Kidney capillary endothelial cell (primary cell): ENCODE measurements at places on chromosomes 1 and 21.
A peak's percentile ranks its signal among the peaks of the same experiment; 100 is the strongest.

DNA sequence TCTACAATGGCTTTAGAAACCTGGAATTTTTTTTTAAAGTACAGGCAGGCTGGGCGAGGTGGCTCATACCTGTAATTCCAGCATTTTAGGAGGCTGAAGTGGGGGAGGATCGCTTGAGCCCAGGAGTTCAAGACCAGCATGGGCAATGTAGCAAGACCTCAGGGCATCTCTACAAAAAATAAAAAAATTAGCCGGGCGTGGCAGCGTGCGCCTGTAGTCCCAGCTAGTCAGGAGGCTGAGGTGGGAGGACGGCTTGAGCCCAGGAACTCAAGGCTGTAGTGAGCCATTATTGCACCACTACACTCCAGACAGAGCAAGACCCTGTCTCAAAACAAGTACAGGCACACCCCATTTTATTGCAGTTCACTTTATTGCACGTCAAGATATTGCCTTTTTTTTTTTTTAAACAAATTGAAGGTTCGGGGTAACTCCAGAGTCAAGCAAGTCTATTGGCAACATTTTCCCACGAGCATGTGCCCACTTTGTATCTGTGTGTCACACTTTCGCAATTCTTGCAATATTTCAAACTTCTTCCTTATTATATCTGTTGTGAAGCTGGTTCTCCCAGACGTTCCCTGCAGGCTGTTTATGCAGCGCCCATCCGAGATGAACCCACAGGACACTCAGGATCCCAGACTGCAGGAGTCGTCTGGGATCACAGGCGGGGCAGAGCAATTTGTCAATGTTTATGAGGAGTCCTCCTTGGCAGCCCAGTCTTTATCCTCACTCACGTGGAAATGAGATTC is 4.7 kb downstream of the HES2 start:
- DNase-seq = no peak

GRCh38 chr1:228020686-228021354 is 14.0 kb downstream of the WNT3A start:
- DNase-seq = no peak

DNA sequence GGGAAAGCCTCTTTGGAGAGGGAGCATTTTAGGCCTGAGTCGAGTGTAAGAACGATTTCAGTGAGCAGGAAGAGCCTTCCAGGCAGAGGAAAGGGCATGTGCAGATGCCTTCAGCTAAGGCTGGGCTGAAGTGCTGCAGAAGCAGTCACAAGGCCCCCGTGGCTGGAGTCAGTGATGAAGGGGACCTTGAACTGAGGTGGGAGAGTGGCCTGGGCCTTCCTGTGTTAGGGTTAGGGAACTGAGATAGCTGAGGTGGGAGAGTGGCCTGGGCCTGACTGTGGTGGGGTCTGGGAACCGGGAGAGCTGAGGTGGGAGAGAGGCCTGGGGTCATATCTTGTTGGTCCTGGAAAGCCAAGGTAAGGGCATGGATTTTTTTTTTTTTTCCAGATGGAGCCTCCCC is 50.9 kb upstream of the ETV3 start:
- no peak for DNase-seq

DNA sequence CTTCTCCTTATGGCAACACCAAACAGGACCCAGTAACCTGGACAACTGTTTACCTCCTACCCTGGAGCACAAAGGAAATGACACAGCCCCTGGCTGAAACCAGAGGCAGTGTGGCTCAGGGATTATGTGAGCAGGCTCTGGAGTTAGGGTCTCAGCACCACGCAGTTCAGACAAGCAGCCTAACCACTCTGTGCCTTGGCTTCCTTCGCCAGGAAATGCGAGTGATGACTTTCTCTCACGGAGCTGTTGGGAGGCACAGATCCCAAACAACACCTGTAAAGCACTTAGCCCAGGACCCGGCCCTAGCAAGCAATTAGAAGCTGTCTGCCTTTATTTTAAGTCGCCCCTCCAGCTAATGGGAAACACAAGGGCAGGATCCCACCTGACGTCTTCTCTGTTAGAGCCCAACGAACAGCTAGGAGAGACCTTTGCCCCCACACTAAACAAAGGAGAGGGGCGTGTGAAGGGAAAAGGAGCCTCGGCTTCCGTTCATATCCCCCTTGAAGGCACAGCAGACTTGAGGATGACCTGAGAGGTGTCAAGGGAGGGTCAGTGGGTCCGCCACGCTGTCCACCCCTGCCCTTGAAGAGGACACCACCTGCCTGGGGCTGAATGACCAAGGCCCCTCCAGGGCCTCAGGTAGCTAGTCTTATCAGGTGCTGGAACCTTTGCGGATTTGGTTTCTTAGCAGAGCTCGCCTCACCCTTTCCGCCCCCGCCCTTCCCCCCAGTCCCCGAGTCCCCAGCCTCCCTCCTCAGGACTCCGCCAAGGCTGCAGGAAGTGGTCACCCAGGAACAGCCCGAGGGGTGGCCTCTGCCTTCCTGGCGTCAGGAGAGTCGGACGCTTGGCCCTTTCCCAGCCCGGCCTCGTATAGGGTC is 860 bp downstream of the TMEM63A start:
- DNase-seq = peak; percentile 69

GRCh38 chr21:29064850-29065481 is 8.5 kb downstream of the CCT8 start:
- DNase-seq = no peak

GRCh38 chr1:115544131-115544530 is 97.6 kb upstream of the VANGL1 start:
- DNase-seq = no peak

GRCh38 chr1:32448773-32449456 is 16.0 kb upstream of the ZBTB8B start:
- no peak for DNase-seq

- no peak for DNase-seq
Measured at GRCh38 chr21:42311160-42311559, 4.0 kb downstream of the TFF3 start.

- DNase-seq = no peak
Measured at GRCh38 chr1:184649451-184649888, 105.2 kb downstream of the EDEM3 start.
